ENCODE measurements at places on chromosomes 16 and 17.

DNA sequence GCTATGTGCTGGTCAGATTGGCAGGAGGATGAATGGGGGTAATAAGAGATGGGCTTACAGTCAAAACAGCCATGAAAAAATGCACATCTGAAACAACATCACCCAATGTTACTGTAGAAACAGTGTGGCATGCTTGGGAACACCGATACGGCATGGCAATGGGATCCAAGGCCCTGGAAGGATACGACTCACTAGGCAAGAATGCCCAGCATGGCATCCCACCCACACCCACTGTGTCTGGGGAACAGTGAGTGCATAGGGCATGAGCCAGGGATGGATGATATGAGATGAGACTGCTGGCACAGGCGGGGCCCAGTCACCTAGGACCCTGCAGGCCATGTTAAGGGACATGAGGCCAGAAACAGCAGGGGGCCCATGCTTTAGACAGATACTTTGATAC is 11.5 kb downstream of the TRIM25 start:
- no peaks in the 10 kb centered on the region for H3K27me3 ChIP-seq
- no peak overlapping the region for H3K27ac ChIP-seq
- peak; percentile 52 for DNase-seq
- no peak overlapping the region for H3K4me3 ChIP-seq
- peaks cover 31% of the 10 kb centered on the region for H3K36me3 ChIP-seq
- no peaks in the 10 kb centered on the region for H3K4me1 ChIP-seq

- peak; percentile 38 for DNase-seq
- no peaks in the 10 kb centered on the region for H3K4me1 ChIP-seq
- H3K27ac ChIP-seq: no peak overlapping the region
- H3K4me3 ChIP-seq: no peak overlapping the region
- H3K36me3 ChIP-seq: no peaks in the 10 kb centered on the region
- no peaks in the 10 kb centered on the region for H3K27me3 ChIP-seq
These were observed 14.7 kb upstream of the MEOX1 start for GRCh38 chr17:43676471-43676870.

GRCh38 chr17:45792995-45793755 is 9.1 kb downstream of the CRHR1 start:
- no peak for DNase-seq
- no peaks in the 10 kb centered on the region for H3K4me1 ChIP-seq
- no peaks in the 10 kb centered on the region for H3K36me3 ChIP-seq

- H3K27ac ChIP-seq: no peak overlapping the region
- peaks cover 10% of the 10 kb centered on the region for H3K4me1 ChIP-seq
- H3K36me3 ChIP-seq: no peaks in the 10 kb centered on the region
- no peak overlapping the region for H3K4me3 ChIP-seq
These were observed 21.9 kb upstream of the BCAR1 start for GRCh38 chr16:75273054-75273925.

DNA sequence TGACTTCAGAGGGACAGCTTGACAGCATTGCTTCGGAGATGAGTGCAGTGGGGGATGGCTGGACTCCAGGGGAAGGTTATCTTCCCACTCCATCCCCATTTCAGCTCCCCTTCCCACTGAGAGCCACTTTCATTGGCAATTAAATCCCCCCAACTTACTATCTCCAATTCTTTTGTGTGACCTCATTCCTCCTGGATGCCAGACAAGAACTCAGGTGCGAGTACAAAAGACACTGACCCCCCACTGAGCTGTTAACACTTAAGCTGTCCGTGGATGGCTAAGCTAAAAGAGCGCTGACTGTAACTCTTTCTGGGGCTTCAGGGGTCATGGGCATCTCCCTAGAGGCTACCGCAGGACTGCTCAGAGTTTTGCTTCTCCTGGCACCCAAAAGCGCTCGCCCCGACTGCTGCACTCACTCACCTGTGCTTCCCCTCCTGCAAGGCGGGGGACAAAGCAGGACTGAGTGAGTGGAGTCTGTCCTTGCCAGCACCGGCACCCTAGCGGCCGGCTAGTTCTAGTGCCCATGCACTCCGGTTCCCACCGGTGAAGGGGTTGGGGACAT is 44.8 kb upstream of the FBXO47 start:
- H3K36me3 ChIP-seq: no peaks in the 10 kb centered on the region
- no peaks in the 10 kb centered on the region for H3K27me3 ChIP-seq

DNA sequence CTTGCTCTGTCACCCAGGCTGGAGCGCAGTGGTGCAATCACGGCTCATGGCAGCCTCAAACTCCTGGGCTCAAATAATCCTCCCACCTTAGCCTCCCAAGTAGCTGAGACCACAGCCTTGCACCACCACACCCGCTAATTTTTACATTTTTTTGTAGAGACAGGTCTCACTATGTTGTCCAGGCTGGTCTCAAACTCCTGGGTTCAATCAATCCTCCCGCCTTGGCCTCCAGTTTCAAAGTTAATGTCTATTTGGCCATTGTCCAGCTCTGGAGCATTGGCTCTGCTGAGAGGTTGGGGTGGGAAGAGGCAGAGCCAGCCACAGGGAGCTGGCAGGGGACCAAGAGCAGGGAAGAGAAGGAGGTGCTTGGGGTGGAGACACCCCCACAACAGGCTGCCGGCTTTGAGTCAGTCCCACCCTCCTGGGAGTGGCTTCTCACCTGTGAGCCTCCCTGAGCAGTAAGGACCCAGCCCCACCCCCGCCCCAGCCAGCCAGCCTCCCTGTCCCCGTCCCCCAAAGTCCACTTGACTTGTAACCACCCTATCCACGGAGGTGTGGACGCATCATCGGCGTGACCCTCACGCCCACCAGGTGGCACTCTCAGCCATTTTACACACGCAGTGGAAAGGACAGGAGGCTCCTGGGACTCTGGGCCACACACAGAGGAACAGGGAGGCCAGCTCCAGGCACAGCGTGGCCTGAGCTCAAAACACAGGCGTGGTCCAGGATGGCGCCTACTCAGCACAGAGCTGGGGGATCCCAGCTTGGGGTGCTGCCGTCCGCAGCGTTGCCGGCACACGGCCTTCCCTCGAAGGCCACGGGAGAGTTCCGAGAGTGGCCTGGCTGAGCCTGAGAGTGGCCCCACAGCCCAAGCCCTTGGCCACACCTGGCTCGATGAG is 22.8 kb upstream of the PVALEF start:
- no peak overlapping the region for H3K4me3 ChIP-seq
- DNase-seq: peak; percentile 69
- H3K36me3 ChIP-seq: no peaks in the 10 kb centered on the region
- H3K4me1 ChIP-seq: no peaks in the 10 kb centered on the region
- no peak overlapping the region for H3K27ac ChIP-seq

DNA sequence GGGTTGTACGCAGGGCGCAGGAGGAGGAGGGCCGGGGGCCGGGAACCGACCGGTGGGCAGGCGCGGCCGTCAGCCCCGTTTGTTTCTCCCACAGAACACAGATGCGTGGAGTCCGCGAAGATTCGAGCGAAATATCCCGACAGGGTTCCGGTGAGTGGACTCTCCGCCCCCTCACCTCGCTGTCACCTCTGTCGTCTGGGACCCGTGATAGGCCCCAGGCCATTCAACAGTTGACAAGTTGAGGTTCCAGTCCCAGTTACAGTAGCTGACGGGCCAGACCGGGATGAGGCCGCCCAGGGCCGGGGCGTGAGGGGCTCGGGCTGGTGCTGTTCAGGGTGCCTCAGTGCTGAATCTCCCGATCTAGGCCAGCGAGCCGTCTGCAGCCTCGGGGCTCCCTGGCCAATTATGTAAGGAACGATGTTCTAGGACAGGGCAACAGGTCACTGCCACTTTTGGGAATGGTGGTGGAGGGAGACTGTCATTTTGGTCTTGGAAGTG is 628 bp downstream of the GABARAPL2 start:
- no peak for DNase-seq
- H3K27ac ChIP-seq: peak overlapping the region; percentile 65
- H3K4me3 ChIP-seq: peak overlapping the region; percentile 92
- no peaks in the 10 kb centered on the region for H3K27me3 ChIP-seq
- H3K36me3 ChIP-seq: peaks cover 2% of the 10 kb centered on the region
- H3K4me1 ChIP-seq: peaks cover 13% of the 10 kb centered on the region

DNA sequence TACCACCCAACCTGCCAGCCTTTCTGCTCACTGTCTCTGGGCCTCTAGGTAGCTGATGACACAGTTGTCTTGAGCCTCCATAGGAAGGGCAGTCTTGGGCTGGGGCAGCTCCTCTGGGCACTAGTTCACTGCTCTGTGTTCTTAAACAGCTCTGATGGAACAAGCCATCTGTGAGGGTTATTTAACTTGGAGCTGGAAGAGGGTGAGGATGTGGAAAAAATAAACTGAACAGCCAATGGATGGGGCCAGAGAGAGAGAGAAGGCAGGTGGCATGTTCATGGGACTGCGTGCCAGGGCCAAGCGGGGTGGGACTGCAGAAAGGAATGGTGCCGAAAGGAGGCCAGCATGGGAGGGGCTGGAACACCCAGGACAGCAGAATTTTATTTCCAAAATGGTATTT is 52.6 kb downstream of the HIC1 start:
- peaks cover 6% of the 10 kb centered on the region for H3K4me1 ChIP-seq
- H3K36me3 ChIP-seq: no peaks in the 10 kb centered on the region
- no peak overlapping the region for H3K4me3 ChIP-seq
- DNase-seq: no peak
- no peak overlapping the region for H3K27ac ChIP-seq
- H3K27me3 ChIP-seq: no peaks in the 10 kb centered on the region

DNA sequence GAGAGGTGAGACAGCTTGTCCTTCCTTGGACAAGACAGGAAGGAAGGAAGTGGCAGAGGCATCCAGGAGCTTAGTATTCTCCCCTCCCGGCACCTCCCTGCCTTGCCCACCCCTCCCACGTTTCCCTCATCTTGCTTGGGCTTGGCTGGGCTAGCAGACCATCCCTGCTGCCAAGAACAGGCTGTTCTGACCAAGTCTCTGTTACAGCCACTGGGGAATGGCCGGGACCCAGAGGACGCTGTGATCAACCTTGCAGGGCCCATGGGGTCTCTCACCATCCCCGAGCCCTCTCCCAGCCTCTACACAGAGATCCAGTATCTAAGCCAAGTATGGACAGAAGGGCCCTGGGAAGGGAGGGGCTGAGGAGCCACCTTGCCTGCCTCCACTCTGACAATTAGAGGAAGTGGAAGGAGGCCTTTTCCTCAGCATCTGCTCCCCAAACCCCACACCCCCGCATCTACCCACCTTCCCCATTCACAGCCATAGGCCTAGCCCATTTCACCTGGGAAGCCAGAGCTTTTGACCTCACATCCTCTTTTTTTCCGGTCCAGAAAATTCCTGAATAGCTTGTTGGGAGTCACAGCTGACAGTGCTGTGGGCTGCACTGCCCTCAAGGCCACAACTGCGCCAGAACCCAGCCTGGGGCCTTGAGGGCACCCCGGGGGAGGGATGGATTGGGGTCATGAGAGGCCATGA is 14.1 kb downstream of the CD300LG start:
- peaks cover 21% of the 10 kb centered on the region for H3K27me3 ChIP-seq
- H3K4me1 ChIP-seq: no peaks in the 10 kb centered on the region
- no peak overlapping the region for H3K27ac ChIP-seq

GRCh38 chr17:57275071-57275764 is 18.9 kb downstream of the MSI2 start:
- no peak for DNase-seq
- H3K27me3 ChIP-seq: no peaks in the 10 kb centered on the region
- no peak overlapping the region for H3K4me3 ChIP-seq
- H3K36me3 ChIP-seq: no peaks in the 10 kb centered on the region
- H3K4me1 ChIP-seq: no peaks in the 10 kb centered on the region
- no peak overlapping the region for H3K27ac ChIP-seq

DNA sequence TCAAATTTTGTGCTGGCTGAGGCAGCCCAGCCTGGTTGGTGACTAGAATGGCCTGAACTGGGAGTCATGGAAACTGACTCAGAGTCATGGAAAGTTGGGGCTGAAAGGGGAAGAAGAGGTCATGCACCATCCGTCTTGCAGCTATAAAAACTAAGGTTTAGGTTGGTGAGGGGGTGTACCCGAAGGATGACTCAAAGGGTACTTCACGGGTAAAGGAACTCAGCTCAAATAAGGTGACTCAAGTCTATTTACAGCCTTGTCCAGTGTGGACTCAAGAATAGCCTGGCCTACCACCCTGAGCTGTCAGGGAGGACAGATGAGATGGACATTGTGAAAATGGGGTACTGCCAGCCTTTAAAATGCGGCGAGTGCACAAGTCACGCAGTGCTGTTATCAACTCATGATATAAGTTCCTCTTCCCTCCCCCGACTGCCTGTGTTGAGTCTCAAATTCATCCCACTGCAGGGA is 18.6 kb downstream of the CD300LB start:
- no peaks in the 10 kb centered on the region for H3K4me1 ChIP-seq
- DNase-seq: no peak
- H3K36me3 ChIP-seq: no peaks in the 10 kb centered on the region

GRCh38 chr17:29051731-29052130 is 8.8 kb downstream of the PIPOX start:
- H3K4me1 ChIP-seq: no peaks in the 10 kb centered on the region
- H3K4me3 ChIP-seq: no peak overlapping the region
- peaks cover 31% of the 10 kb centered on the region for H3K27me3 ChIP-seq

DNA sequence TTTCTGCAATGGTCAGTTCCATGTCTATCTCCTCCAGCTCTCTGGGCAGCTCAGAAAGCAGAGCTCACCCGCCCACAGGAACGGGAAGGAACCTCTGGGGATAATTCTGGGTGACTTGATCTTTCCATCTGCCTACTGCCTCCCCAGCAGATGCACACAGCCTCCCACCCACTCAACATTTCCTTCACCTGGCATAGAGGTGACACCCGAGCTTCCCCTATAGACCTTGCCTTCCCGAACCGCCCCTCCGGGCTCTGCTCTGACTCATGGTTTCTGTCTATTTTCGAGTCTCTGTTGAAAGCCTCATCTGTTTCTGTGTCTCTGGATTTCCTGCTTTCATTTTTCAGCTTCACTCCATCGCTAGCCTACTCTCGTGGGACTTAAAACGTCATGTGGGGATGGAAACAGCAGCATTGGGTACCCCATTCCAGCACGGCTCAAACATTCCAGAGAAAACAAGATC is 11.4 kb downstream of the GGA3 start:
- no peaks in the 10 kb centered on the region for H3K4me1 ChIP-seq
- peaks cover 10% of the 10 kb centered on the region for H3K36me3 ChIP-seq
- peak overlapping the region; percentile 27 for H3K27ac ChIP-seq
- no peaks in the 10 kb centered on the region for H3K27me3 ChIP-seq

- no peak overlapping the region for H3K27ac ChIP-seq
- H3K27me3 ChIP-seq: no peaks in the 10 kb centered on the region
- H3K36me3 ChIP-seq: no peaks in the 10 kb centered on the region
- no peaks in the 10 kb centered on the region for H3K4me1 ChIP-seq
These were observed 54.4 kb downstream of the TMEM132E start for GRCh38 chr17:34633760-34634159.

- no peaks in the 10 kb centered on the region for H3K36me3 ChIP-seq
- H3K4me1 ChIP-seq: no peaks in the 10 kb centered on the region
- DNase-seq: peak; percentile 12
- H3K27me3 ChIP-seq: no peaks in the 10 kb centered on the region
- H3K27ac ChIP-seq: no peak overlapping the region
- no peak overlapping the region for H3K4me3 ChIP-seq
These were observed 227.6 kb upstream of the ASIC2 start for GRCh38 chr17:33520426-33521330.
